ENCODE measurements at places on chromosomes 3 and 15.
A peak's percentile ranks its signal among the peaks of the same experiment; 100 is the strongest.

DNA sequence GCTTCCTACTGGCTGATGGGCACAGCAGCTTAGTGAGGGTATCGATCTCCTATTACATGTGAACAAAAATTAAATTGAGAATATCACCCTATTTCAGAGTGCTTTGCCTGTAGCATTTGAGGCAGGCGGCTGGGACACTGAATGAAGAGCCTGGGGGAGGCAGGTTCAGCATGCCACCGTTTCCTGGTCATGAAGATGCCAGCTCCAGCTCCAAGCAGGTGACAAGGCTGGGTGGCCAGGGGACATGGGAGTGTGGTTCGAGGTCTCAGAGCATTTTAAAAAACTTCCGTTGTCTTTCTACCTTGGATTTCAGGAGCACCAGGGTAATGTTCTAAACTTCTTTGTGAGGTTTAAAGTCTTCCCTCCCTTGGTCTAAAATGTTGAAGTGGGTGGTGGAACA, 158.2 kb downstream of the RPLP1 start:
- DNase-seq: no peak

- DNase-seq: no peak
These were observed 190.3 kb downstream of the XXYLT1 start for GRCh38 chr3:195080571-195081151.

GRCh38 chr3:114718898-114719210, 425.0 kb downstream of the TIGIT start:
- DNase-seq: no peak

GRCh38 chr3:34864011-34864410, 775.3 kb upstream of the ARPP21 start:
- no peak for DNase-seq

- no peak for DNase-seq
These were observed 3.1 kb upstream of the LPCAT4 start for GRCh38 chr15:34370129-34370528.

GRCh38 chr15:48388016-48388851, 57.0 kb downstream of the DUT start:
- DNase-seq: no peak

DNA sequence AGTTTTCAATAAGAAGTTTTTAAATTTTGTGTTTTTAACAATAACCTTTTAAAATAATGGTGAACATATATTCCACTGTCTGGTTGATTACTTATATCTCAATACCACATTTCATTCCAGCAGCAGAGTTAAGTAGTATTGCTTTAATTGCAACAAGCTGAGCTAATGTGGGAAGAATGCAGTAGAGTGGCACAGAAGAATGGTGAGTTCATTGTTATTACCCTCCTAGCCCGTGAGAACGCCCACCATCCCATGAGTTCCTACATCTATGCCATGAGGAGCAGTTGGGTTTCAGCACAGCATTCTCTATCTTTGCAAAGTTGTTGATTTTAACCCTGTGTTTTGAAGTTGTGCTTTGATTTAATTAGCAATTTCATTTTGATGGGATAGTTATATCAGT, 17.8 kb upstream of the NR2E3 start:
- DNase-seq: no peak

GRCh38 chr15:29466292-29466691, 196.7 kb upstream of the NSMCE3 start:
- DNase-seq: no peak

DNA sequence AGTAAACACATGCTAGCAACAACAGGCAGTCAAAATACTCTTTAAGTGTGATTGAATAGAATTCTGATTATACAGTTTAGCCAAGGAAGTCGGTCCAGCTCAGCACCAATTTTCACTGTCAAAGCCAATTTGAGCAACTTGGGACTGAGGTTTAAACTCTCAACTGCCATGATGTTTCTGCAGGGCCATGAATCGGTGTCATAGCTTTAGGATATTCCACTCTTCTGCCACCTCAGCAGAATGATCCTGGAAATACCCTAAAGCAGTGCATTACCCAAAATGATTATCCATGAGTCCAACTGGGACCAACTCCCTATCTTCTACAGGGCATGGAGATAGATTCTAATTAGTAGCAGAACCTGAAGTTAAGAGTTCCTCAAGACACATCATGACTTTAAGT, 262.4 kb downstream of the RORA start:
- DNase-seq: no peak

GRCh38 chr3:122025296-122025695, 3.2 kb upstream of the ILDR1 start:
- no peak for DNase-seq

DNA sequence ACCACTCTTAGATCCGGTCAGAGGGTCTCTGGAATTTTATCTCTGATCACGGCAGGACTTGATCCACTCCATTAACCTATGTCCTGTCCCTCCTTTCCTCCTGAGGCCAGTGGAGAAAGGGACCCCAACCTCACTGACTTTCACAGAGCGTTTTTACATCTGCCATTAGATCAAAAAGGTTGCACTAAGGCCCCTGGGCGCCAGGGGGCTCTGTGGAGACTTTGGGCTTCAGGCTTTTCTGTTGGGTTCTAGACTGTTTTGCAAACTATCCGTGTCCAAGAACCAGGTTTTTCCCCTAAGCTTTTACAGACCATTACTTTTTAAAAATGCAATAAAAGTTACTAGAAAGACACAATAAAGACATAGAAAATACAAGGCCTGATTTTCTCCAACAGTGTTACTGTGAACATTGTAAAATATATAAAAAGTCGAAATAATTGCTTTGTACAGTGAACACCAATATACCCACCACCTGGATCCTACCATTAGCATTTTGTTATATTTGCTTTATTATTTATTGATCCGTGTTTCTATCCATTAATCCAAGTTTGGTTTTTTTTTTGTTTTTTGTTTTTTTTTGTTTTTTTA, 159.7 kb downstream of the POLR2M start:
- DNase-seq: peak; percentile 65

- no peak for DNase-seq
These were observed 1008.8 kb downstream of the ROBO2 start for GRCh38 chr3:78048698-78049097.

GRCh38 chr15:72289597-72290325, 17.4 kb upstream of the PARP6 start:
- no peak for DNase-seq

DNA sequence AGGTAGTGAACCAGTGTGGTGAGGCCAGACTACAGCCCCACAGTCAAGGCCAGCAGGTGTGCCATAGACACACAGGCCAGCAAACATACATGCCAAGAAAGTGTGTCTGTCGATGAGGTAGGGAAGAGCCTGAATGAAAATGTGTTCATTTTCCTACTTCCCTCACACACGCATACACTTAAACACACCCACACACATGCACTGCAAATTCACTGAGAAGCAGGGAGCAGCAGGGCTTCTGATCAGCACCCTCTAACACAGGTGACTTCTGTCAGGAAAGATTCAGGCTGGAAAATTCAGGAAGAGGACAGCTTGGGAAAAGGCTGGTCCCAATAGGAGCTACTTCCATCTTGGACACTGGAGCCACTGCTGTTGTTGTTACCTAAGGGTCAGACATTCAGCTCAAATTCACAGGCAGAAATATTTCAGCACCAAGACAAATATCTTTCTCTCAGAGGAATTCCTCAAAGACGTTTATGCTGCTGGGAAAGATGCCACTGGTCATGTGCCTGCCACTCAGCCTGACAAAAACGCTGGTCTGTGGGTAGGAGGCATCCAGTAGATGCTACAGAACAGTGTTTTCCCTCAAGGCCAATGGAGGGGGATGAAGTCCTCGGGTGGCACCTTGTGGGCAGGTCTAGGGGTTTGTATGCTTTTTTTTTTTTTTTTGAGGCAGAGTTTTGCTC, 40.9 kb upstream of the LARS2 start:
- DNase-seq: peak; percentile 22

DNA sequence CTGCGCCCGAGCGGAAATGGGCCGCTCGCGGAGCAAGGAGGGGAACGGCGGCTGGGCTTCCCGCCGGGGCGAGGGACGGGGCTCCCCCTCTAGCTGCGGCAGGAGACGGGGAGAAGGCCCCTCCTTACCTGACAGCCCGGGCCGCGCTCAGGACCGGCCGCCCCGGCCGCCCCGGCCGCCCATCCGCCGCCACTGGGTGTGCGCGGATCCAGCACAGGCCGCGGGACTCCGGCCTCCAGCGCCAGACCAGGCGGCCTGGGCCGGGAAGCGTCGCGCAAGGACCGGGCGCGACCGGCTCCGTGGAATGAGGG, 296 bp downstream of the TPRA1 start:
- no peak for DNase-seq

DNA sequence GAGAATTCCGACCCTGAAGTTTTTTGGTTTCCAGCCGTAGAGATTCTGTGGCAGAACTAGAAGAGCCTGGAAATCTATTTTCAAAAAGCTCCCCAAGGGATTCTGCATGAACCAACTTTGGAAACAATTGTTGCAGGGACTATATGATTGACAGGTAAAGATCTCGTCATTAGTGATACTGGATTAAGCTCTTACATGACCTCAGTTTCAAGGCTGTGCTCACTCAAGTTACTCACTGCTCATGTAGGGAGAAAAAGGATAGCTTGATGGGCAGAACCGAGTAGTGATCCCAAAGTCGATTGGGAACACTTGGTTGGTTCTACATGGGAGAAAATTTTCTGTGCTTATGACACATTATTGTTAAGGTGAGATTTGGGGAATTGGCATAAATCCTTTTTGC, 142.3 kb upstream of the RASGRP1 start:
- DNase-seq: no peak

DNA sequence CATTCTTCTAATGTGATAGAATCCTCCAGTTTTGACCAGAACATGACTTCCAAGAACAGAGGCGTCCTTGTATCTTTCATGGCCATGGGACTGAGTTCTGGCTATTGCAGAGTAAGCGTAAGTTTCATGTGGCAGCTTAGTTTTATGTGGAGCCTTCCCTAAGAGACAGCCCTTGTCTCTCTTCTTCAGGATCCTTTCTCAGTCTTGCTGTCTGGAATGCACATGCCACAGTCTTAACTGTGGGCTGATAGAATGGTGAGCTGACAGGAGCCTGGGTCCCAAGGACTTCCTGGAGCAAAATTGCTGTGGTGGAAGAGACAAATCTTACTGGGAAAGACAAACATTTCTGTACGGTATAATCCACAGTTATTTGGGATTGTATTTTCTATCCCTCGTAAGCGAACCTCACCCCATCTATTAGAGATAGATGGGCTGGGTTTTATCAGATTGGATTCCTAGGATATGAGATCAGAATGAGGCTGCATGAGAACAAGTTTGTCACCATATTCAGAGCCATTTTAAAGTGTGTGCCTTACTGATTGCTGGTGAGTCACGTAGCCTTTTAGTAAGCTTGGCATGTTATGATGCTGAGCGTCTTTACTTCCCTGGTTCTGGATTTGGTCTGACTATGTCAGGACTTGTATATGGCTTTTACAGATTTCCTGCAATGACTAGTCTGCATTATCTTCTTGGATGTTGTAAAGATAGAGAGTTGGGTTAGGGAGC, 32.8 kb downstream of the CDIN1 start:
- no peak for DNase-seq

- peak; percentile 76 for DNase-seq
These were observed 48.6 kb upstream of the C15orf39 start for GRCh38 chr15:75153087-75153486.

GRCh38 chr3:105647047-105647446, 221.8 kb downstream of the CBLB start:
- DNase-seq: peak; percentile 74

DNA sequence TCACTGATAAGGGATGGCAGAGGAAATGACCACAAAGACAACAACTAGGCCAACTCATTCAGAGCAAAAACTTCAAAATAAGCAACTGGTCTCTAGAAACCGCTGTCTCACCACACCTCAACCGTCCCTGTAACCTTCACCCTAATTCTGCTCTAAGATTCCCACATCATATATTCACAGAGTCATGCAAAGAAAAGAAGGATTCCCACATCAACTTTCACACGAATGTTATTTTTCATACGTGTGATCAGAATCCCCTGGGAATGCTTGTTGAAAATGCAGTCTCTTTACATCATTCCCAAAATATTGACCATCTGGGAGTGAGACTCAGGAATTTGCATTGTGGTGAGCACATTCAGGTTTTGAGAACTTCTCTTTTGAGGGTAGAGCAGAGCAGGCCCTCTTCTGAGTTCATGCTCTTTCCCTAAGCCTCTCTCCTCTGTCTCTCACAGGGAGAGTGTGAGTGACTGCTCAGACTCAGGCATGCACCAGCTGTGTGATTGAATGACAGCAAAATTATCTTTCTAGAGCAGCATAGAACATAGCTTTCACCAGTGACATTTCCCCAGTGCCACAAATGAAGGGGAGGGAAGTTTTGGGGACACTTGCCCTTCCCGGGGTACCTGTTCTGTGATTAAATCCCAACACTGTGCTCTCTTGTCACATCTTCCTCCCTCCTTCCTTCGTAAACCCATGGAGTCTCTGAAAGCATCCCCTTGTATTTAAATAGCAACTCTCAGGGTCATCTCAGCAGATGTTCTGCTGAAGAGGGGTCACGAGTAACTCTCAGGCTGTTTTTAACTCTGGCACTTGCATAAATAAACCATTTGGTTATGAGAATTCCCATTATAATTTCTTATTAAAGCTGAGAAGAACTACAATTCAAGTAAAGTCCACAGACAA, 170.9 kb downstream of the PLCL2 start:
- DNase-seq: no peak

- DNase-seq: no peak
These were observed 32.5 kb upstream of the CCDC54 start for GRCh38 chr3:107344722-107345121.

- no peak for DNase-seq
These were observed 118.2 kb downstream of the ECT2 start for GRCh38 chr3:172868582-172869200.

DNA sequence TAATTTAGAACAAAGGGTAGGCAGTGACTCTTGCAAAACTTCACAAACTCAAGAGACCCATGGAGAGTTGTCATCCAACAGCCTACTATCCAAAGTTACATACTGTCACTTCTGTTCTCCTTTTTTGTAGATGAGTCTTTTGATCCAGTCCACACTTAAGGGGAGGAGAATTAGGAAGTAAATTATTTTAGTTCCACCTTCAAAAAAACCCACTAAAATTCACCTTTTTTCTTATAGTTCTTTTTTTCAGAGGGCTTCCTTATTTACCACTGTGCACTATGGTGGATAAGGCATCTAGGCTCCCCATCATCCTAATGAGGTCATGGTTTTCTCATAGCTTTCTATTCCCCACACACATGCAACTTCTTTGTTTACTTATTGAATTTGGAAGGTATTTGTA, 8.6 kb upstream of the TCAIM start:
- peak; percentile 6 for DNase-seq

GRCh38 chr15:31481142-31481541, 154.5 kb downstream of the KLF13 start:
- DNase-seq: no peak
